Stimulated activated CD4-positive, alpha-beta T cell treated with anti-CD3 and anti-CD28 coated beads, Interleukin-15, amount 100 ng/mL, for 48 hours (primary cell): ENCODE measurements at places on chromosomes 2 and 18.

DNA sequence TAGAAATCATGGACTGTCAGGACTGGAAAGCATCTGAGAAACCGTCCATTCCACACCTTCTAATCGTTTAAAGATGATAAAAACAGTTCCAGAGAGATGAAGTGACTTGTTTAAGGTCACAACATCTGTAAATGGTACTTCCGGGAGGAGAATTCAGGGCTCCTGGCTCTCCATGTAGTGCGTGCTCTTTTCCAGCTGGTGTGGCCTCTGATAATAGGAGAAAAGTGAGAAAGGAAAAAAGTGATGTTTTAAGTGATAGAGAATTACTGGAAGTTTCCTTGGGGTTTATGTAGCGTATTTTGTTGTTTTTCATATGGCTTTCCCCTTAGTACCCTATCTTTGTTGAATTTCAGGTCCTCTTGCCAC lies 663 bp downstream of the C2orf49 start:
- no peak for DNase-seq

DNA sequence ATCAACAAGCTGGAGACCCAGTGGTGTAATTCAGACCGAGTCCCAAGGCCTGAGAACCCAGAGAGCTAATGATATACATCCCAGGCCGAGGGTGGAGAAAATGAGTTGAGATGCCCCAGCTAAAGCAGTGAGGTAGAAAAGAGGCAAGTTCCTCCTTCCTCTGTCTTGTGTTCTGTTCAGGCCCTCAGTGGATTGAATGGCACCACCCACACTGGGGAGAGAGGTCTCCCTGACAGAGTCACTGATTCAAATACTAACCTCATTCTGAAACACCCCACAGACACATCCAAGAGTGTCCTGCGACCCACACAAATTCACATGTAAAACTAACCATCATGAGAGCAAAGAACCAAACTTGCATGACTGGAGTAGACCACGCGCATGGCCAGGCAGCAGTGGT lies 215.3 kb downstream of the ANAPC1 start:
- DNase-seq, result no peak

GRCh38 chr2:32701806-32702205 lies 74.0 kb downstream of the TTC27 start:
- DNase-seq, result no peak

DNA sequence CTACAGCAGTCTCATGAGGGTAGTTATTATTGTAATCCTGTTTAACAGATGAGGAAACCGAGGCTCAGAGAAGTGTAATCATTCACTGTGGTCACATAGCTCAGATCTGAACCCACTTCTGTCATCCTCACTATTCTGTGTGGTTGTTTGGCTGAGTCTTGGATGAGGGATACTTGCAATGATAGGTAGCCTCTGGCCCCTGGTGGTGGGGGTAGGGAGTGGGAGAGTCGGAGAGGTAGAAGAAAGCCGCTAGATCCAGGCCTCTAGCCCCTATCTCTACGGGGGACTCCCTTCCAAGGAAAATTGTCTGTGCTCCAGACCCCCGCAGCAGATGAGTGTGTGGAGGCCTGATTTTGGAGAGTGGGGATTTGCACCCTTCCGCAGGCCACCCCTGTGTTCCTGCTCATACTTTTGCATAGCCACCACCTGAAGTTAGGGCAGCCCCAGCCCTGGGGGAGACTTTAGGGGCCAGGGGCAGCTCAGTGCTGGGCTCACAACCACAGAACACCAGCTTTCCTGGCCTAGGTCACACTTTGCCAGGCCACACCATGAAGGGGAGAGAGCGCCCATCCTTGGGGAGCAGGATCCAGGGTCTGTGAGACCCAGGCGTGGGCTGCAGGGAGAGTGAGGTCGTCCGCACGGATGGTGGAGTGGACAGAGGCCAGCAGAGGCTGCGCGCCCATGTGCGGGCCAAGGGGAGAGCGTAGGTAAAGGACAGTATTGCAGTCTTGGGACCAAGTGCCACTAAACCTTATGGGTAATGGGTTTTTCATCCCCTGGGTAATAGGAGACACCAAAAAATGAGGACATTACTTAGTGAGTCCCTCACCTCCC lies 148.2 kb downstream of the GLI2 start:
- DNase-seq, result no peak

DNA sequence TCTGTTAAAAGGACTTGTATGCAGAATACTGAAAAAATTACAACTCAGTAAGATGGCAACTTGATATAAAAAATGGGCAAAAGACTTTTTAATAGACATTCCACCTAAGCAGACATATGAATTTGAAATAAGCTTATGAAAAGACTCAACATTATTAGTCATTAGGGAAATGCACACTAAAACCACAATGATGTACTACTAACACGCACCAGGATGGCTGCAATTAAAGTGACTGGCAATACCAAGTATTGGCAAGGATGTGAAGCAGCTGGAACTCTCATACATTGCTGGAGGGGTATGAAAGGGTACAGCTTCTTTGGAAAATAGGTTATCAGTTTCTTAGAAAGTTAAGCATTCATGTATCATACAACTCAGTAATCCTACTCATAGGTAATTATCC lies 3.2 kb upstream of the ENOSF1 start:
- DNase-seq, result no peak

DNA sequence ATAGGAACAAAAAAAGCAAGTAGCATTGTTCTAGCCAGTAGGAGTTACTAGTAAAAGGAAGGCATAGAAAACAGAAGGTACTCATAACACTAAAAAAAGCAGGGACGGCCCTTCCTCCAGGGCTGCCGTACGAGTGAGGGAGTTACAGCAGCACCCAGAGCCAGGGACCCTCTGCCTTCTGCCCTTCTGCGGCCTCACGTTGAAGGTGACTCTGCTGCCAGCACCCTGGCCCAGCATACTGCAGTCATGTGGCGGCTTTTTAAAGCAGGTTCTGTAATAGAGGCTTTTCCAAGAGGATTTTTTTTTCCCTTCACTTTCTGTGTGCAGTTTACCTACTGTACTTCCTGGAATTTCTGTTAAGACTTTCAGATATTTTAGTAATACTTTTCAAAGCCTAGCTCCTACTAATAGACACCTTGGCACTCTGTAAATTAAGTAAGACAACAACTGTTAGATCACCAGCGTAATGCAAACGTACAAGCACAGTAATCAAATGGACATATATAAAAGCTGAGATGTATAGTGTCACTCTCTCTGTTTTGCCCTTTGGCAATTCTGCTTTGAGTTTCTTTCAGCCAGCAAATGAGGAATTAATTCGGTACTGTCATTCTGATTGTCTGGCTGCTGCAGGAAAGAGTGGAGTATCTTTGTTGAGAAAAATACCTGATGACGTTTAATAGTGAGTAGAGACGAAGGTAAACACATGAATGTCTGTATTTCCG lies 161.5 kb downstream of the PTGR3 start:
- DNase-seq, result no peak

GRCh38 chr2:159616286-159616701 lies at the start of gene BAZ2B:
Gene BAZ2B, minus strand, starts transcription at chr2:159616548. Its CDS starts 137,829 bp downstream, at chr2:159478719.
- no peak for DNase-seq

DNA sequence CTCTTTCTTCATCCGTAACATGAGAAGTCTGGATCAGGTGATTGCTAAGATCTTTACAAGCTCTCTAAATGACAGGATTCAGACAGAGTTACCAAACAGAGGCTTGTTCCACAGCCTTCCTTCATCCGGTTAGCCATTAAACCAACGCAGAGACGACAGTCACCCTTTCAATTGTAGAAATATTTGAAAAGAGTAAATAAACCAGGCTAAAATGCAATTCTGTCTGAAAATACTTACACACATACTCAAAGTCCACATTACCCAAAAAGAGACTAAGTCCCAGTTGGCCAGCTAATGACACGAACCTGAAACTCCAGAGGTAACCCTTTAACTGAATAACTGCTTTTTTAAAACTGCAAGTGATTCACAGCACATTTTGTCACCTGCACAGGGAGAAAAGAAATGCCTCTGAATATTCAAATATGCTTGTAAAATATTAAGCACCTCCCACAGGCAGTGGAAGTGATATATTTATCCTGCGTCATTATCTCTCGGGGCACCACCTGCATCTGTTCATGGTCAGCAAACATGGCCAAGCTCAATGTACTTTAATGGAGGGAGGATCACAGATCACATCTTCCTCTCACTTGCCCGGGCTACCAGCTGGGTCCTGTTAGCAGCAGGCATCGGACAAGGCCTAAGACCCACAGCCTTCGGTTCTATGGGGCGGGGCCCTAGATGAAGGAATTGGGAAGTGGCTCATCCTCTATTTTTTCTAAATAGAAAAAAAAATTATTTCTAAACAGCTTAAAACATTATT lies 38.8 kb upstream of the DNER start:
- DNase-seq, result no peak

DNA sequence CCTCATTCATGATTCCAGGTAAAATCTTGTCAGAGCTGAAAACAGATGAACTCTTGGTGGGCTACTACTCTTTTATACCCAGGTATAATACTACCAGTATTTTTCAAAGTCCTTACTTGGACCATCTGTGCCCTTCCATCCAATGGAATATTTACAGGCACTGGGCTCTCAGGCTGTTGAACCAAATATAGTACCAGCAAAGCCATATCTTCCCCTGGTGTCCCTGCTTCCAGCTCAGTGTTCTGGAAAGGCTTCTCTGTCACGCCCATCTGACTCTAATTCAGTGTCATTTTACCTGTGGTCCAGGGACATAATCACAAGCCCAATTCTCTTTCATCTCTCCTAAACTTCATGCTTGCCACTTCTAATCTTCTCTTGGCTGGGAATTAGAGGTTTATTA lies 119.2 kb upstream of the STK17B start:
- no peak for DNase-seq

DNA sequence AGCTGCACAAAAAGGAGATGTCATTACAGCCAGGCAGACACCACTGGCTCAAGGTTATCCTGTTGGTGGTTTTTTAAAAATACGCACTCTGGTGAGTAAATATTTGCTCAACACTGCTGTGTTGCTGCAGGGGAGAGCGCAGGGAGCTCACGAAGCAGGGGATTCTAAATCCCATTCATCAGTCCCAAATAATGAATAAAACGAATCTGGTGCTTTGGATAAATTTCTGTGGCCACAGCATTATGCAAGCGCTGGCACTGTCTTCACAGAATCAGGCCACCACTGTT lies 256.2 kb downstream of the HDAC4 start:
- DNase-seq, result no peak

DNA sequence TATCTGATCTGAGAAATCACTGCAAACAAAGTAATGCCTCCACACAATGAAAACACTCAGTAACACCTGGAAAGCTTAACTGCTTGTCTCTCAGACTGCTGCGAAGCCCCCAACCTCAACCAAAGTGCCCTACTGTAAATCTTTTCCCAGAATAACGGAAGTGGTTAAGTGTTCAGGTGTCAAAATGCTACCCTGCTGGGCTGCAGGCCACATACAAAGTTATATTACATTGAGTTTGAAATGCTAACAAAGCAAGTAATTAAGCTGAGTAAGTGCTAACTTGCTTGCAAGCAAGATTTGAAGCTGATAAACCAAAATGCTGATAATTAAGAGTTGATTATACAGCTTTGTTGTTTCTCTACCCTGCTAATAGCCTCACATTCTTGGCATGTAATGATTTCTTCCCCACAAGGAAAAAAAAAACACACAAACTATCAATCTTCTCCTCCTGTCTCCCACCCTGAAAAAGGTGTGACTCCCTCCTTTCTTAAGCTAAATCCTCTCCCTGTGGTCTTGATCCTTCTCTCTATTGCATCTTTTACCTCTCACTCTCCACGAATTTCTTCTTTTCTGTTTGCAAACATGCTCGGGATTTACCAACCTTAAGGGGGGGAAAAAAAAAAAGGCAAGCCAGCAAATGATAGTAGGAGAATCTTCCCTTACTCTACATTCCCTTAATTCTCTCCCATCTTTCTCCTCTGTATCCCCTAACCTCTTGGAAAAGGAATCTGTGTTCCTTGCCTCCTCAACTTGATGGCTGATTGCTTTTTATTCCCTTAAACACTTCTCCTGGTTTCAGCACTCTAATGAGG lies 266.8 kb upstream of the SIX3 start:
- DNase-seq, result no peak

- DNase-seq, result no peak
Observed at GRCh38 chr2:162258169-162258568, 14.9 kb upstream of the FAP start.
